ENCODE measurements at places on chromosomes 1 and 21. TPM values are rescaled to one million over a fixed set of nuclear protein-coding genes. Genes with fewer than 3 reads are reported as not detected.
A peak's percentile ranks its signal among the peaks of the same experiment; 100 is the strongest.

DNA sequence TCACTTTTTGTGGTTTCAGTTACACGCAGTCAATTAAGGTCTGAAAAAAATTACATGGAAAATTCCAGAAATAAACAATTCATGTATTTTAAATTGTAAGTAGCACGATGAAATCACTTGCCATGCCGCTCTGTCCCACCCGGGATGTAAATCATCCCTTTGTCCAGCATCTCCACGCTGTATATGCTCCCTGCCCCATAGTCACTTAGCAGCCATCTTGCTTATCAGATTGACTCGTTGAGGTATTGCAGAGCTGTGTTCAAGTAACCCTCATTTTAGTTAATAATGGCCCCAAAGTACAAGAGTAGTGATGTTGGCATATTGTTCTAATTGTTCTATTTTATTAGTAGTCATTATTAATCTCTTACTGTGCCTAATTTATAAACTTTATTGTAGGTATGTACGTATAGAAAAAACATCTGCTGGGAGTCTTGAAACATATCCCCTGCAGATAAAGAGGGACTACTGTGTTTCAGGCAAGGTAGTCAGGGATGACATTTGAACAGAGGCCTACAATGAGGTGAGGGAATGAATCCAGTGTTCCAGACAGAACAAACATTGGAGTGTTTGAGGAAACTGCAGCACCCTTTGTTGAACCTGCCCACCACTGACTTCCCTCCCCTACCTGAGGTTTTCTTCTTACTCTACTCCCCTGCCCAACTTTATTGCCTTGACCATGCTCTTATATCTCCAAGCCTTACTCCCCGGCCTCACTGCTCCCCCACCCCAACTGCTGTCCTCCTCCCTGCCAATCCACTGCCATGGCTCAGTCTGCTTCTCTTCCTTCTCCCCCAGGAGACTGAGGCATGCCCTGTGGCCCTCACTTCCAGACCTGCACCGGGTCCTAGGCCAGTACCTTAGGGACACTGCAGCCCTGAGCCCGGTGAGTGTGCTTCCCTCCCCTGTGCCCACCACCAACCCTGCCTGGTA, 7.1 kb upstream of the CDC20 start:
- DNase-seq = no peak

Gene C1orf115
- under 0.01 TPM for total RNA-seq

GRCh38 chr21:28799926-28800325, 192.8 kb downstream of the LTN1 start:
- DNase-seq = no peak

GRCh38 chr21:42621819-42622177, 31.6 kb upstream of the PDE9A start:
- no peak for DNase-seq

DNA sequence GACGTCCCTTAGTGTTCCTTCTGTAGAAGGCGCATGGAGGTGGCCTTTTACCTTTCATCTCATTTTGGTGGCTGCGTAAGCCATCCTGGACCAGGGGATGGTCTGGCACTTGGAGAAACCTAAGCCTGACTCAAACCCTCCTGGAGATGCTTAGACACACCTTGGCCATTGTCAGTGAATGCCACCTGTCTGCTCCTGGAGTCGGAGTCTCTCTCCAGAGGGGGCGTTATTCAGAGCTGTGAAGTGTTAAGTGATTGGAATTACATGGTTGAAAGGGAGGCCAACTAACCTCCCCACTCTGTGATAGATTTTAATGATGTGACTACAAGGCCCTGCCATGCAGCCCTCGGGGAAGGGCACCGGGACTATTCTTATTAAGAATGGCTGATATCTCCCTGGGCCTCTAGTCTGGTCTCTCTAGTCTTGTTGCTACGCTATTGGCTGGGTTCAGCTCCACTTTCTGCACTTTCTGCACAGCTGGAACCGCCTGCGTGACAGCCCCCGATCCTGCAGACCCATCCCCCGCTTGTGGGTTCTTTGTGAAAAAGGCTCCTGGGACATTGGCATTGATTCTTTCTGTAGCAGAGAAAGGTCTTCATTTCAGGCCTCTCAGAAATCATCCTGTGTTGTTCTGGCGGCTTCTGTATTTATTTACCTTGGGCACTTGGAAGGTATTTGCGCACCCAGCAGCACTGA, 4.2 kb downstream of the RASSF5 start:
- DNase-seq = no peak

GRCh38 chr1:165898837-165899236, 71.4 kb downstream of the UCK2 start:
- peak; percentile 100 for DNase-seq

Gene CLEC20A
- not detected for total RNA-seq

GRCh38 chr1:80962564-80962963, 838.2 kb upstream of the ADGRL2 start:
- DNase-seq = no peak

GRCh38 chr21:46661211-46661625, 25.7 kb downstream of the PRMT2 start:
- DNase-seq = peak; percentile 66

DNA sequence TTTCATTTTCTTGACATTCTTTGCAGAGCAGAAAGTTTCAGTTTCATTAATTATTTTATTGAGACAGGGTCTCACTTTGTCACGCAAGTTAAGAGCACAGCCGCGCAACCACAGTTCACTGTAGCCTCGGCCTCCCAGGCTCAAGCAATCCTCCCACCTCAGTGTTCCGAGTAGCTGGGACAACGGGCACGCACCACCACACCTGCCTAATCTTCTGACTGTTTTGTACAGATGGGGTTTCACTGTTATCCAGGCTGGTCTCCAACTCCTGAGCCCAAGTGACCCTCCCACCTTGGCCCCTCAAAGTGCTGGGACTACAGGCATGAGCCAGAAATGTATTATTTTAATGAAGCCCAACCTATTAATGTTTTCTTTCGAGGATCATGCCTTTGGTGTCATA, 3.0 kb upstream of the SPATC1L start:
- no peak for DNase-seq

Gene TNFRSF14
- total RNA-seq = 13.1 TPM

DNA sequence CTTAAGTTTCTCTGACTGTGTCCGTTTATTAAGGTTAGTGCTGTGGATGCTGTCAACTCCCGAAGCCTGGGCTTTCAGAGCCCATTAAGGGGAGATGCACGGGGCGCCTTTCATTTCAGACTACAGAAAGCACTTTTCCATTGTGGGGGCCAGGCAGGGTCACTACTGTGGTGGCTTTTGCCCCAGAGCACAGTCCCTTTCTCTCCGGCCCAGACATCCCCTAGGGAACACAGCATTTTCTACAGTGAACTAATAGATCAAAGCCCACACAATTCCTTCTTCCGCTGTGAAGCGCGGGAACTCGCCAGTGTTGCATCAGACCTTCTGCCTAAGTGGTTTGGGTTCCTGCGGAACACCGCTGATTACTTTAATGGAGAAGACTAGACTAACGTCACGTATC, 26.8 kb upstream of the MAP1LC3C start:
- DNase-seq = no peak

DNA sequence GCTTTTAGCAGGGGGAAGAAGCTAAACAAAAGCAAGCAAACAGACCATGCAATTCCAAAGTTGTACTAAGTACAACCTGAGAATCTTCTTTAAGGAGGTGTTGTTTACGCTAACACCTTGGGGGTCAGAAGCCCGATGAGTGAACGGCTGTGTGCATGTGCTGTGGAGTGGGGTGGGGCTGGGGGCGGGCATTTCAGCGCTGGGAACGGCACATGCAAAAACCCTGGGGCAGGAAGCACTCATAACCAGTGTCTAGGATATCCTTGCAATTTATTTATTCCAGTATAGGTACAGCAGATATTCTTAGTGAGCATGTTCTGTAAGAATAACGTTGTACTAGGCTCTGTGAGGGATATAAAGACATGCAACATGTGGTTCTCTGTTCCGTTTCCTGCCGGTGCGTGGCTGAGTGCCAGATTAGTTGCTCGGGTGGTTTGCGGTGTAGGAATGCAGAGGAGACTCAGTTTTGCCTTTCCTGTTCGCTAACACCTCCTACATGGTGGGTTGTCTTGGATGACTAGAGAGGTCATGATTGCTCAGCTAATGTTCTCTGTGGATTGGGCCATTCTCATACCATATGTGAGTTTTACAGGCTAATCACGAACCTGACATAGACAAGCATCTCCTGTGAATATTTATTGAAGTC, 3.7 kb downstream of the FASLG start:
- peak; percentile 65 for DNase-seq

DNA sequence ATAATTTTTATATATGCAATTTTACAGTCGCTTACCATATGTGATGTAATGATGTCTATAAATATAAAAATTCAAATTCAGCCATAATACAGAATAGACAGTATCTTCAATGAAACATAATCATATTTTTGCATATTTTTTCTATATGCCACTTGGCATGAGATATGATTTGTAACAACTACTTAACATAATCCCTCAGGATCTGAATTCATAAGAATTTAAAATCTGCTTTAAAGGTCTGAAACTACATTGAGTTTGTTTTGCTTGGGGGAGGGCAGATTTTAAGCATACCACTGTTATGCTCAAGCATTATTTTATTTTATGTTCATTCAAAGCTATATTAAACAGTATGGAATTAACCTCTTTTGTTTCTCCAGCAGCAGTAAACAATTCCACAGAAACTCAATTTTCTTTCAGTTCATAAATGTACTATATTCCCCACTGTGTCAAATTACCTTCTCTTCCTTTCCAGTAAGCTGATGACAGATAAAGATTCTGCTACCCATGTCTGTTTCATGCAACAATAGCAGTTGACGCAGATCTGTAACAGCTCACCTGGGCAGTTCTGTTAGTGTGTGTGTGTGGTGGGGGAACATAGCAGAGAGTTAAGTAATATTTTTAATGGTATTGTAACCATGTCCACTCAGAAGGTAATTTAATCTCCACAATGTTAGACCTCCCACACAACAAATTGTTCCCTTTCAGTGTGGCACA, 224.8 kb downstream of the NTNG1 start:
- no peak for DNase-seq

DNA sequence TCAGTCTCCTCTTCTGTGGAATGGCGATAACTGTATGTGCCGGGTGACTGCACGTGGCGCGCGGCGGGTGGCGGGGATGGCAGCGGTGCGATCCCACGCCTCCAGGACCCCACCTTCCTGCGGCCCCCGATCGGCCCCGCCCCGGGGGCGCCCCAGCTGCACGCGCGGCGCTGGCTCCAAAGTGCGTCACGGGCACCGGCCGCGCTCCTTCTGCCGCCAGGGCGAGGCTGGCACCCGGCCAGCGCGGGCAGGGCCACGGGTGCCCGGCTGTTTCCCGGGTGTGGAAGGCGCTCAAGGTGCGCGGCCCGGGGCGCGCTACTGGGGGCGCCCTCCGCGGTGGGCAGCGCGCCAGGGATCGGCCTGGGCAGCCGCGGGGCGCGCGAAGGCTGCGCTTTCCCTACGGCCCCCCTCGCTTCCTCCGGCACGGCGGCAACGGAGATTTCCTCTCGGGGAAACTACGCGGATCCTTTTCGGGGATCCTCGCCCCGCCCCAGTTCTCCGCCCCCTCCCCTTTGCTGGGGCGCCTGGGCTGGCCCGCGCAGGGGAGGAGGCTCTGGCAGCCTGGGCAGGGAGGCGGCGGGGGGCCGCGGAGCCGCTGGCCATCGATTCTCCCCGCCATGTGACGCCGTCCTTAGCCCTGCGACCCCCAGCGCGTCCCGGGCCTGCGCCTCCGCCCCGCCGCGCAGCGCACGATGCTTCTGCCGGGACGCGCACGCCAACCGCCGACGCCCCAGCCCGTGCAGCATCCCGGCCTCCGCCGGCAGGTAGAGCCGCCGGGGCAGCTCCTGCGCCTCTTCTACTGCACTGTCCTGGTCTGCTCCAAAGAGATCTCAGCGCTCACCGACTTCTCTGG, at the start of gene EVA1C:
Gene EVA1C, plus strand, starts transcription at position 545 of the 853 bp plus-strand sequence. Its CDS starts 148 bp downstream, at position 693.
- peak; percentile 53 for DNase-seq

Gene FMOD
- total RNA-seq = 3.0 TPM

Gene ELAVL4
- not detected for total RNA-seq

GRCh38 chr1:103365860-103366569, 159.5 kb upstream of the RNPC3 start:
- DNase-seq = no peak

DNA sequence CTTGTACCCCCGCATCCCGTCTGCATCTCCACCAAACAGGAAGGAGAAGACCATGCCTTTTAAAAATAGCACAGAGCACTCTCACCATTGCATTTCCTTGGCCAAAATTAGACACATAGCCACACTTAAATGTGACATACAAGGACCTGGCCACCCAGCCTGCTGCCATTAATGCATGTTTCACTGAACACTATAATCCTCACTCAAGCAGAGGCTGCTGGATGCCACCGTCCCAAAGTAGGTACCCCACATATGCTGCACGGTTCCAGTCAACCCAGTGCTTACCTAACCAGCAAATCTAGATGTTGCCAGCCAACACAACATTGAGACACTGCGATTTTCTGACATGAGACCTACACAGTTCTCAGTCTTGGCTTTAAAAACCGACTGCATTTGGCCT, 107.7 kb downstream of the ADSS2 start:
- no peak for DNase-seq

- DNase-seq = no peak
These were observed 26.5 kb downstream of the C1orf116 start for GRCh38 chr1:207006083-207006482.

Gene S100A2
- total RNA-seq = 24.8 TPM

Gene C1orf53
- total RNA-seq = 11.1 TPM

DNA sequence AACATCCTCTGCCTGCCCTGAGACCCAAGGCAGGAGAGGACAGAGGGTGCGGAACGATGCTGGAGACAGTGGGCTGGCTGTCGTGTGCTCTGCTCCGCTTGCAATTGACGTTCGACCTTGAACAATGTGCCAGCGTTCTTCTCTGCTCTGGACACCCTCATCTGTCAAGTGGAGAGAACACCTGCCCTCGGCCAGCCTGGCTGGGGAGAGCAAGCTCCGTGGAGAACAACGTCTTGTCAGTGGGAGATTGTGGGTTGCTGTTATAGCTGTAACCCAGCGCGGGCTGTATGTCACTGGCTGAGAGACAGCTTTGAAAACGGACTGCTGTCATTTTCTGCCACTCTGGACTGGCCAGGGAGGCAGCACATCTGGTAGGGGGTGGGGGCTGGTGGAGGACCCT, 14.7 kb downstream of the KIAA1614 start:
- DNase-seq = no peak

Gene SPRR2B
- not detected for total RNA-seq

GRCh38 chr1:8903410-8903809, 24.9 kb upstream of the ENO1 start:
- DNase-seq = peak; percentile 65

DNA sequence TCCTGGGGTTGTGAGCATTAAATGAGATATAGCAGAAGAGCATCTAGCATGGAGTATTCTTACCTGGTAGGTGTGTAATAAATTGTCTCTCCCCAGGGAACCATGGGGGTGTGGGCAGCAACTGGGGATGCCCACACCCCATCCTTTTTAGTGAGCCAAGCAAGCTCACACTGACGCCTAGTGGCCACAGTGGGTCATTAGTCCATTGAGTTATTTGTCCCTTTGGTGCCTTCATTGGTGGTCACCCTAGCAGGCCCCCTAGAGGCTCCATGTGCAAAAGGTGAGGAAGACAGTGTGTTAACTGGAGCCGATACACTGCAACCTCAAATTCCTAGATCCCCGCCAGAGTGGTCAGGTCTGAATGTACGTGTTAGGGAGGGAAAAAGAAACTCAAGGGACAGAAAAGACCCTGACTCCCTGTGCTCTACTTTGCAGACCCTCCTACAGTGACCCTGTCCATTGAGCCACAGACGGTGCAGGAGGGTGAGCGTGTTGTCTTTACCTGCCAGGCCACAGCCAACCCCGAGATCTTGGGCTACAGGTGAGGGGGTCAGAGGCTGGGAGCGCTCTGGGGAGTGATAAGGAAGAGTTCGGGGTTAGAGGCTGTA, 93.3 kb upstream of the CD1D start:
- DNase-seq = peak; percentile 78

Data from LHCN-M2 (cell line).